ENCODE measurements at places on chromosomes 11 and 22.

DNA sequence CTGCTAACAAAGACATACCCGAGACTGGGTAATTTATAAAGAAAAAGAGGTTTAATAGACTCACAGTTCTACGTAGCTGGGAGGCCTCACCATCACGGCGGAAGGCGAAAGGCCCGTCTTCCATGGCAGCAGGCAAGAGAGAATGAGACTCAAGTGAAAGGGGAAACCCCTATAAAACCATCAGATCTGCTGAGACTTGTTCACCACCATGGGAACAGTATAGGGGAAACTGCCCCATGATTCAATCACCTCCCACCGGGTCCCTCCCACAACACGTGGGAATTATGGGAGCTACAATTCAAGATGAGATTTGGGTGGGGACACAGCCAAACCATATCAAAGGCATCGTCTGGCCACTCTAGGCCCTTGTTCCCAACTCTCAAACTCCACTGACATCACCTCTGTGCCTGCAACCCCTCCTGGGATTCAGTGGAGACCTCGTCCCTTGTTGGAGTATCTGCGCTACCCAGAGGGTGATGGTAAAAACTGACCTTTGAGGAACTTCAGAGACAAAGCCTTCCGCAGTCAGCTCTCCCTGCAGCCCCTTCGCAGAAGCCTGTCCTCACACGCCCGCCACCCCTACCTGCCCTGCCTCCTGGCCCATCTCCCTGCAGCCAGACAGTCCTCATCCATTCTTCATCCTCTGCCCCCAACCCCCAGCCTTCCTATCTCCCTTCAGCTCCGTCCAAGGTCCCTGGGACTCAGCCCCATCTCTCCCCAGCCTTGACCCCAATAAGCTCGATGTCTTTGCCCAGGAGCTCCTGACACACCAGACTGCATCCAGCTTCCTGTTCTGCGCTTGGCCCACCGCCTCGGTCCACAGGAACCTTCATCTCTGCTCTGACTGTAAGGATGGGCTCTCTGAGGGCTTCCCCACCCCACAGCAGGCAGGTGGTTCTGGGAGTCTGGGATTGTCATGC lies 15.8 kb downstream of the CCND1 start:
- no peak for DNase-seq

DNA sequence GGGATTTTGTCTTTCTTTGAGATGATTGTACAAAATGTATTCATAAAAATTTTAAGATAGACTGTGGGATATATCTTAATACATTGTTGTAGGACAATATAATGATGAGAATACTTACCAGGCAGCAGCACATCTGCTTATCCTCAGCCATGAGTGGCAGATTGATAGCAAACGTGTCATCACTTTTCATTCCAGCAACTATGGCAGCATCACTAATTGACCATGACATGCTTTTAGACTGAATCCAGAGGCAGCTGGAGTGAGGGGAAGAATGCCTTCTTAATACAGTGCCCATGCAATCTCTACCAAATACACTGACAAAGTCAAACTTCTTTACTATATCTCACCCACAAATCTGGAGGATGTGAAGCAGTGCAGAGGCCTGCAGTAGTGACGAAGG lies 755.2 kb upstream of the RAG2 start:
- no peak for DNase-seq

DNA sequence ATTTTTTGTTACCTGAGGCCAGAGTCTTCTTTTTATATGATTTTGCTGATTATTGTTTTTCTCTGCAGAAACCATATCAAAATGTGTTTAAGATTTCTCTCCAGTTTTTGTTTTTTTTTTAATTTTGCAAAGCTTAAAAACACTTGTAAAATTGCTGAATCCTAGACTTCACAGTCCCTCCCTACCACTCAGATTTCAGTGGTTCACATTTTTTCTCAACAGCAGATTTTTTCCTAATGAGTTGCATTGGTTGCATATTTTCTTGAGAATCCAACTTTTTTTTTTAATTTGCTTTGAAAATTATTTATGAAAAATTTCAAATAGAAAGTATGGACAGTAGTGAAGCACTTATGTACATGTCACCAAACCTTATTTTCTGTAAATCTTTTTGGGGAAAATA lies 5.8 kb downstream of the ARL14EP start:
- no peak for DNase-seq

- DNase-seq: no peak
Observed at GRCh38 chr11:80107415-80107814, 666.6 kb upstream of the TENM4 start.

GRCh38 chr11:63548178-63548577 lies 11.6 kb downstream of the PLAAT4 start:
- no peak for DNase-seq

GRCh38 chr22:47291565-47292495 lies 529.4 kb downstream of the TBC1D22A start:
- no peak for DNase-seq

DNA sequence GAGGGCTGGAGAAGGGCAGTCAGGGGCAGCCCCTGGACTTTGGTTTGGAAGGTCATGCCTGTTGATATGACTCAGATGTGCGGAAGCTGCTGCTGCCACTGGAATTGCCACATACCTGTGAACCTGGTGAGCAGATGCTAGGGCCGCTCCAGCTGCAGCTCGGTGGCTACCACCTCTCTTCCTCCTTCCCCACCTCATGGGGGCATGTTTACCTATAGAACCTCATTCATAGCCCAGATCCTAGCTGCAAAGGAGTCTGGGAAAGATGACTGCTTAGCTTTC lies 17.5 kb upstream of the TSPAN18 start:
- no peak for DNase-seq

- DNase-seq: no peak
Observed at GRCh38 chr22:41234815-41235695, 5.7 kb downstream of the CHADL start.

- DNase-seq: no peak
Observed at GRCh38 chr11:129455756-129456655, 80.4 kb downstream of the BARX2 start.

DNA sequence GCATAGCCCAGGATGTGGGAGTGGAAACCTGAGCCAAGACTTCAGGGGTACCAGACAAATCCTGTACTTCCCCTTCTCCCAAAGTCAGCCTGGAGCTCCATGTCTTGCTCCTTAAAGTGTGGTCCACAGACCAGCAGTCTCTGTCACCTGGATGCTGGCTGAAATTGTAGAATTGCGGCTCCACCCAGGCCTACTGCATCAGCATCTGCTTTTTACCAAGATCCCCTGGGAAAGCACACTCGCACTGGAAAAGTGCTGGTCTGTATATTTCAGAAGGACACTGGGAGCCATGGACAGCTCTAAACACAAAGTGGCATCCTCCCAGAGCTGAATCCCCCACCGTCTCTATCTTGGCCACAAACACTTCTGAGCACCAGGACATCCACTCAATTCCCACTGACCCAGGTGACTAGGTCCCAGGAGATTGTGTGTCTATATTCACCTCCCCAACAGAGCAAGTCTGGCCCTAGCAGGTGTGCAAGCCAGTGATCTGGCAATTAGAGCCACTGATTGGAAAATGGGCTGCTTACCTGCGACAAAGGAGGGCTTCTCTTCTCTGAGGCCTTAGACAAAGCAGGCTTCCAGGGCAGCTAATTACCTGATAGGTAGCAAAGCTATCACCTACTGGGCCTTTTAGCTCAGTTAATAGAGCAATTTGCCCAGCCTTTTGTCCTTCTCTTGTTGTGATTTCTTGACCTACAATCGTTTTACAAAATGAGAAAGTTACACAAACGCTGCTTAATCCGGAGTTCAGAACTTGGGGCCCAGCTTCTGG lies 443.3 kb downstream of the MN1 start:
- DNase-seq: no peak

GRCh38 chr11:121057922-121058321 lies 34.0 kb downstream of the TBCEL start:
- DNase-seq: no peak

- no peak for DNase-seq
Observed at GRCh38 chr11:6655020-6655789, 404 bp downstream of the DCHS1 start.

Data from left colon (tissue), 2 donors.